ENCODE measurements at places on chromosomes 6 and 20. TPM values are rescaled to one million over a fixed set of nuclear protein-coding genes. Genes with fewer than 3 reads are reported as not detected.

The ELOVL2 gene
- 0.24 TPM for total RNA-seq

The CALHM5 gene
- total RNA-seq, result 2.9 TPM

The WFDC10B gene
- total RNA-seq, result 0.44 TPM

The TREML2 gene
- total RNA-seq, result 3.2 TPM

The FAM162B gene
- 8.7 TPM for total RNA-seq

The TFAP2D gene
- not detected for total RNA-seq

The SNAI1 gene
- 2.8 TPM for total RNA-seq

The CD164 gene
- total RNA-seq, result 284 TPM

The OR2H2 gene
- not detected for total RNA-seq

The LY6G6C gene
- not detected for total RNA-seq

The ZNF831 gene
- total RNA-seq, result 1.1 TPM

The GPLD1 gene
- total RNA-seq, result 1.7 TPM

The HECA gene
- total RNA-seq, result 40.9 TPM
